ENCODE measurements at places on chromosomes 5 and 9.

GRCh38 chr5:157965989-157966388 lies 107.0 kb upstream of the CLINT1 start:
- no peak for DNase-seq

DNA sequence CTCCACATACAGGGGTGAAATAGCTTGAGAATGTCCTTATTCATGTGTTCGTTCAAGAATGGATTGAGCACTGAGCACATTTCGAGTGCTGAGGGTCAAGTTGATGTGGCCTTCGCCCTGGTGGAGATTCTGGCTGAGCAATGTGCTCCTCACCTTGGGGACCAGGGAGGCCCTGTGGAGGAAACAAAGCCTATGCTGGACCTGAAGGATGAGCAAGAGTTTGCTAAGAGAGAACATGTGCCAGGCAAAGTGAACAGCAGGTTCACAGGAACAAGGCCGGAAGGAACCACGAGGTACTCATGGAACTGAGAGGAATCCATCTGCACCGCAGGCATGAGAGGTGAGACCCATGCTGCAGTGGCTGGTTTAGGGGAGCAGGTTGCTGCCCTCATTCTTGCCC lies 102.4 kb downstream of the PSD2 start:
- no peak for DNase-seq

DNA sequence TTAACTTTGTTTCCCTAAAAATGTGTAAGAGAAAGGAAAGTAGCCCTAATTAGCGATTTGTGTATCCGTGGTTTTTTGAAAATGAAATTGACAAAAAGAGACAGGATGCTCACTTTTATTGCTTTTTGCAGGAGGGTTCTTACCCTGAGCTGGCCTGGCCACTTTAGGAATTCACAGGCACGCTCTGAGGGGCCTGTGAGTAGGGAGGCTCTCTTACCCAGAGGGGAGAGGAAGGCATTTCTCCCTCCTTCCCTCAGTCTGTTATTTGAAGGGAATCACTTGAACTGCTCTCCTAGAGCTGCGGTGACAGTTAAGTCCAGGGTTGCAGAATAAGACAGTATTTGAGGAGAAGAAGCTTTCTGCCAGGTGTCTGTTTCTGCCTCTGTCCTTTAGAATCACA lies 16.7 kb downstream of the PIK3R1 start:
- DNase-seq: no peak

DNA sequence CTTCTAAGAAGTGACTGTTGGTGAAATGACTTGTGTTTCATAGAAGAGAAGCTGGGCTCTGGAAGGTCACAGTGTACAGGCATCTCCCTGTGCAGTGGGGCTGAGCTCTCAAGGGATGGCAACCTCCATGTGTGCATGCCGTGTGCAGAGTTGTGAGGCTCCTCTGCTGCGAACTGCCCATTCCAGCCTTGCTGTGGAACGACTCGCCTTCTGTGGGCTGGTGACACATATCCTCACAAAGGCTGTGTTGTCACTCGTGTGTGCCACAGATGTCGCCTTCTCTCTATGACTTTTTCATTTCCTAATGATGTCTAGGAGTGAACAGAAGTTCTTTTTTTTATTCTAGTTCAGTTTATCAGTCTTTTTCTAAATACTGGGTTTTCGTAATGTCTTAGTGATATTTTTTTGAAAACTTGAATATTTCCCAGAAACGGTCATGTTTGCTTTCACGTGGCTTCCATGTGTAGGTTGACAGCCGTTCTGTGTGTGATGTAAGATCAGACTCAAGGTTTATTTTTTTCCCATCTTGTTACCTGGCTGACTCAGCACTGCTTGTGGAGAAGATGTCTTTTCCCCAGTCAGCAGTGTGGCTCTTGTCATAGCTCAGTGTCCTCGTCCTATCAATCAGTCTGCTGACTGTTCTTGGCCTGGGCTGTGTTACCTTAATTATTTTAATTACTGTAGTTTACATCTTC lies 57.3 kb upstream of the CACNA1B start:
- DNase-seq: no peak

GRCh38 chr9:78261403-78262001 lies 25.6 kb downstream of the CEP78 start:
- DNase-seq: no peak

- no peak for DNase-seq
Observed at GRCh38 chr9:83154087-83154736, 91.3 kb upstream of the RASEF start.

DNA sequence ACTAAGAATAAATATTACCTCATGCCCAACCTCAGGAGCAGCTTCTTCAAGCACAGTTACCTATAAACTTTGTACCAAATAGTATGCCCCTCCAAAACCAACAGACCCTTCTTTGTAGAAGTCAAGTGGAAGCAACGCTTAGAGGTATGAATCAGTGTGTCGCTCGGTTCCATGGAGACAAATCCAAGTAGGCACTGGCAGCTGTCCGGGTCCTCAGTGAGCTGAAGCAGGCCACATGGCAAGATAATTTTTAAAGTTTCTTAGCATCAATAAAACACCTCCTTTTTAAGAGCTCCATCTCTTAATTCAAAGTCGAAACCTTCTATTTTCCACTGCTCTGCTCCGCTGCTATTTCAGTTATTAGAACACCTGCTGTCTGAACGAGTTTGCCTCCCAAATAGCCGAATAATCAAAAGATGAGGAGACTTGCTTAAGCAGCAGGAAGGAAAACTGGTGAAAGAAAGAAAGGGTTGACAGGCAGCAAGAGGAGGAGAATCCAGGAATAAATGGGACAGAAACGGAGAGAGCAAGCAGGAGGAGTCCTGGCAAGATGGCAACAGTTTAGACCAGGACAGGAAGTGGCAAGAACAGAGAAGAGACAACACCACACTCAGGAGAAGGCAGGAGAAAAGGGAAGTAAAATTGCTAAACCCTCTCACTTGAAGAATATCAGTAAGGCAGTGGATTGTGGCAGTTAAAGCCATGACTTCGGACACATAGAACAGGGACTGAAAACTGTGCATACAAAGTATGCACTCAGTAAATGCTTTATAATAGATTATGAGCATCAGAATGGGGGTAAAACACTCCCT lies 65.0 kb downstream of the PPP2R2B start:
- DNase-seq: no peak

DNA sequence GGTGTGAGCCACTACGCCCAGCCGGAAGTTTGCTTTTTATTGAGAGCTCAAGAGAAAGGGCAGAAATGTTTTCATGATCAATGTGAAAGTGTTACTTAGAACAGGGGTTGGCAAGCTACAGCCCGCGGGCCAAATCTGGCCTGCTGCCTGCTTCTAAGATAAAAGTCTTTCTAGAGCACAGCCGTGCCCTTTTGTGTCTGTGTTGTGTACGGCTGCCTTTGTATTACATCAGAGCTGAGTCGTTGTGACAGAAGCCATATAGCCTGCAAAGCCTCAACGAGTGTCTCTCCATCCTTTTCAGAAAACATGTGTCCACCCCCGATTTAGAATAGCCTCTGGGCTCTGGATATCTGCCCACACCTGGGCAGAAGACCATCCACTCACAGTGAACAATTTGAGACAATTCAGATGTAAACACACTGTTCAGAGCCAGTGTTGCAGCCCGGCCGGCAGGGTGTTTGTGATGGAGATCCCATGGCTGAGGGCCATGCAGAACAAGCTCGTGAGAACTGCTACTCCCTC lies 28.8 kb downstream of the AK8 start:
- no peak for DNase-seq

DNA sequence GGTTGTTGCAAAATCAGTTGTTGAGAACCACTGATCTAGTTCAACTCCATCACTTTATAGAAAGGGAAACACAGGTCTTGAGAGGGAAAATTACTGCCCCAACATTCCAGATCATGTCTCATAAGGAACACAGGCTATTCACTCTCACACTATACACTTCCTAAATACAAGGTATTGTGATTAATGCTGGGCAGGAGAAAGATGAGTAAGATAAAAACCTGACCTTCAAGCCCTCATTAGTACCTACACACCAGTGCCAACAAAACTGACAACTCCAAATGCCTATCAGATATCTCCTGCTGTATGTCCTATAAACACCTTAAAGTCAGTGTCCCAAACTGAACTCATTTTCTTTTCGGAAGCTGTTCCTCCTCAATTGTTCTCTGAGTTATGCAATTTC lies 8.2 kb downstream of the GNE start:
- DNase-seq: no peak

DNA sequence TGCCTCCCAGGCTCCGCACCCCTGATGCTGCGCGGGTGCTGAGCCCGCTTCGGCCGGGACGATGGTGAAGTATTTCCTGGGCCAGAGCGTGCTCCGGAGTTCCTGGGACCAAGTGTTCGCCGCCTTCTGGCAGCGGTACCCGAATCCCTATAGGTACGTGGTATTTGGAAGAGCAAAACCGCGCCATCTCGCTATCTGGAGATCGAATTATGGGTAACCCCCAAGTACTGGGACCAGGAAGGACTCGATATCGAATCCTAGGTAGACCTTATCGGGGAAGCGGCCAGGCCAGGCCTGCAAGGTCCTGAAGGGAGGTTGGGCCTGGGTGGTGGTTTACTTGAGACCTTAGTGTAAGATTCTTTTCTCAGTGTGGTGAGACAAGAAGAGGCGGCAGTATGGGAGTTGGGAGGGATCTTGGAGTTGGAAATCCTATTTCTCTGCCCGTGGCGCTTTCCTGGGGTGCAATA lies 359 bp downstream of the PRELID1 start:
- DNase-seq: no peak

DNA sequence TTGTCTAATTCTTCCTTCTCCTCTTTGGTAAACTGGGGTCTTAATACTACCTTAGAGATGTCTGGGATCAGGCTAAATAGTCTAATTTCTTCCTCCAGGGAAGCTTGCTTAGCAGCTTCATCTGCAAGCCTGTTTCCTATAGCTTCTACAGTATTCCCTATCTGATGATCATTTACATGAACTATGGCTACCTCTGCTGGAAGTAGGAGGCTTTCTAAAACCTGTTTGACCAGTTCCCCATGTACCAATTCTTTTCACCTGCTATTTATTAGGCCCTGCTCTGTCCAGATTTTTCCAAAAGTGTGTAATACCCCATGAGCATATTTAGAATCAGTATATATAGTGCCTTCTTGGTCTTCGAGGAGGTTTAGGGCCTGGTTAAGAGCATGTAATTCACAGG lies 619.8 kb downstream of the HINT1 start:
- no peak for DNase-seq

GRCh38 chr9:109733690-109734089 lies 46.3 kb upstream of the PALM2AKAP2 start:
- no peak for DNase-seq

GRCh38 chr5:175814691-175815090 lies 56.7 kb upstream of the CPLX2 start:
- no peak for DNase-seq

GRCh38 chr5:104088876-104089778 lies 526.5 kb upstream of the NUDT12 start:
- DNase-seq: no peak

DNA sequence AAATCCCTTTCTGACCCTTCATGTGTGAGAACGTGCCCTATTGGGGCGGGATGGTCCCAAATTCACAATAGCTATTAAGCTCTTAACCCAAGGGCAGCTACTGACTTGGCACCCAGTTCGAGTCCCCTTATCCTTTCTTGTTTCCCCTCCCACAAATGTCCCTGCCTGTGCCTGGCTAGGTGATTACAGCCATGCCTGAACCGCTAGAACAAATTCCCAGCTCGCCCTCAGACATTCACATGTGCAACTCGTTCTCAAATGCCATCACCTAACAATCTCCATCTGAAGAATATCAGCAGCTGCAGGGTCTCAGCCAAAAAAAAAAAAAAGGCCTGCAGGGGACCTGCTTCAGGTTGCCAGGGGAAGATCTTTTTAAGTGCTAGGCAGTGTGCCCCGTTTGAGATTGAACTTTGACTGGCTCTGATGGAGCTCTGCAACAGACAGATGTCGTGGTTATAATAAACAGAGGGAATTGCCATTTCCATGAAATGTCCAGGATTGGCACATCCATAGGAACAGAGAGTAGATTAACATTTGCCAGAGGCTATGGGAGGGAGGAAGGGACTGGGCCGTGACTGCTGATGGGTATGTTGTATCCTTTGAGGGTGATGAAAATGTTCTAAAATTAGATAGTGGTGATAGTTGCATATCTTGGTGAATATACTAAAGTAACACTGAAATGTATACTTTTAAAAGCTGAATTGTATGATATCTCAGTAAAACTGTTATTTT lies 347.2 kb upstream of the WWC1 start:
- no peak for DNase-seq

DNA sequence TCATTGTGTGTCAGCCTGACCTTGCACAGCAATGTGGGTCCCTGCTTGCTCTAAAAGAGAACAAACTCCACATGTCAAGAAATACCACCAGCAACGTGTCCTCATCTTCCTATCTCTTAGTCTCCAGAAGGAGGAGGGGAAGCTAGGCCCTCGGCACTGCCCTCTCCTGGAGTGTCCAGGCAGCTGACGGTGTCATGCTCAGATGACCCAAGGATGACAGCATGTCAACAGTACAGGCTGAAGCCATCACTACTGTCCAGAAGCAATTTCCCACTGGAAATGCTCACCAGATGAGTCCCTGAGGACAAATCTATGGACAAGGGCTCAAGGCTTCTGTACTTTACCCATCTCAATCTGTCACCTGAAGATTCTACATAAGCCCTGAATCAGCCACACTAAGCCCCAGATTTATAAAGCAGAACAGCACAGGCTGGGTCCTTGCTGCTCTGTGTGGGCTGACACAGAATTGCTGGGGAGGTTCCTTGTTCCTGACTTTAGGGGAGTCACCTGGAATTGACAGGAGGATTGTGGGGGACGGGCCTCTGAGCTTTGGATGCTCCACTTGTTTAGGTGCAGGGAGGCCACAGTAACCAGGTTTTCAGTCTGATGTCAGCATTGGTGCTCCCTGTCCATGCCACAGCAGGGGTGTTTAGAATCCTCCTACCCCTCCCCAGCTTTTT lies 210.2 kb downstream of the DAB2IP start:
- DNase-seq: no peak

GRCh38 chr5:15748266-15748665 lies 248.3 kb downstream of the FBXL7 start:
- no peak for DNase-seq

DNA sequence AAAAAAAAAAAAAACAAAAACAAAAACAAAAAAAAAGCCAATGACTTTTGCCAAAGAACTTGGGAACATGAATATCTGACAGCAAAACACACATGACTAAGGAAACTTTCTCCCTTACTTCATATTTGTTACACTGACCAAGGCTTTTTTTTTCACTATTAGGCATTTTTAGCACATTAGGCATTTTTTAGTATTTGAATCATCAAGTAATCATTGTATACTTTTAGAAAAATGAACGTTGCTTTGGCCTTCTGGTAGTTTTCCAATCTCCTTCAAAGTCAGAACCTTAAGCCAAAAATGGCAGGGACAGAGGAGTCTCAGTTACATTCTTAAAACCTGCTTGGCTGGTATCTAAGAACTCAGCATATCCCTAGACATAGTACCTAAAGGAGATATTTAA lies 19.3 kb downstream of the NREP start:
- no peak for DNase-seq

GRCh38 chr9:129669946-129670345 lies 4.5 kb downstream of the PRRX2 start:
- no peak for DNase-seq

DNA sequence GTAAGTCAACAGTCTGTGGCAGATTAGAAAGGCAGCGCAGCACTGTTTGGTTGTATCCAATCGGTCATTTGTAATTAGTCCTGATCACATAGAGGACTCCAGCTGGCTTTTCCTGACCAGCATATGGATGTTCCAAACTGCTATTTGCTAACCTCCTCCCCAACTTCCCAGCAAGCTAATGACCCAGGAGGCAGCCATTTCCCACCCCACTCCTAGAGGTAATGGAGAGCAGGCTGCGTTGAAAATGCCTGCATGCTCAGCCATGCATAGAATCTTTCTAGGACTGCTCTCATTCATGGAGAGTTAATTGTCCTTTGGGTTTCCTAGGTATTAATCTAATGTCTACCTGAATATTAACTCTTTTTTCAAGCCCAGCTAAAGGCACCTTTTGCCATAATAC lies 850.6 kb upstream of the WWC1 start:
- no peak for DNase-seq

Data from activated T-cell treated with anti-CD3 and anti-CD28 coated beads for 24 hours (primary cell).